ENCODE measurements at places on chromosomes 6 and 20.
A peak's percentile ranks its signal among the peaks of the same experiment; 100 is the strongest.

GRCh38 chr20:56454754-56455153 lies 13.7 kb upstream of the RTF2 start:
- no peak for DNase-seq

DNA sequence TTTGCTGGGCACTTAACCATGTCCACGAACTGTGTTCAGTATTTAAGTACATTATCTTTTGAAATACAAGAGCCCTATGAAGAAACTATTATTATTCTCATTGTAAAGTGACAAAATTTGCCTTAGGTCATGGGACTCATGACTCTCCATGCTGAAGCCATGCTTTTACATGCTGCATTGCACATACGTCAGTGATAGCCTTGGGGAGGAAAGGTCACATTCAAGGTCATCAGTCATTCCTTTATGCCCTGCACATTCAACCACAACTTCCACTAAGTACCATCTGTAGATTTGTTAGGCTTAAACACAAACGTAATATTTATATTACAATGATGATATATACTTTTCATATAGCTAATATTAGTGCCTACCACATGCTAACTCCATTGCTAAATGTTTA lies 292.7 kb downstream of the TBC1D7 start:
- DNase-seq, result no peak

DNA sequence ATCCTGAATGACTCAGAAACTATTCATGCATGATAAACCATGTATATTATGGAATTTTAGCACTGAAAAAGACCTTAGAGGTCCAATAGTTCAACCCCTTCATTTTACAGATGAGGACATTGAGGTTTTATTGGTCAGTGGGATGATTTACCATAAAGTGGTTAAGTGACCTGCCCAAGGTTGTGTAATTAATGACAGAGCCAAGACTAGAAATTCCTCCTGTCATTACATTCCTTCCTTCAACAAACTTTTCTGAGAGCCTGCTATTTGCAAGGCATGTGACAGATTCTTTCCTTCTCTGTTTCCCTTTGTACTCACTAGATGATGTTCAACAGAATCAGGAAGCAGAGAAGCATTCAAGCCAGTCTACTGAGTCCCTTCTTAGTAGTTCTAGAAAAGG lies 170.7 kb upstream of the KCNK16 start:
- DNase-seq, result no peak

DNA sequence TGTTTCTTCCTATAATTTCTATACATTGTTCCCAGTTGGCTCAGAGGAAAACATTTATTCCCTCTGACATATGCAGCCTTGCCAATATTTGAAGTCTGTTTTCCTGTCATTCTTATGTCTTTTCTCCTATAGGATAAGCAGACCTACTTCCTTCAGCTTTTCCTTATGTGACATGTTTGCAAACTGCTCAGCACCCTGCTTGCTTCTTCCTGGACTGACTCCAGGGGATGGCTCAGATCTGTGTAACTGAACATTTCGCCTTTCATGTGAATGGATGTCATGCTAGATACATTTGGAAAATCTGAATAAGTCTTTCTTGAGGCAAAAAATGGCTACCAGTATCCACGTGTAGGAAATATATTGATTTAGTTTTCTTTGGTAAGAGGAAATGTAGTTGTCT lies 113.2 kb downstream of the CARMIL1 start:
- no peak for DNase-seq

- no peak for DNase-seq
These were observed 343.4 kb downstream of the CDC5L start for GRCh38 chr6:44730771-44731391.

DNA sequence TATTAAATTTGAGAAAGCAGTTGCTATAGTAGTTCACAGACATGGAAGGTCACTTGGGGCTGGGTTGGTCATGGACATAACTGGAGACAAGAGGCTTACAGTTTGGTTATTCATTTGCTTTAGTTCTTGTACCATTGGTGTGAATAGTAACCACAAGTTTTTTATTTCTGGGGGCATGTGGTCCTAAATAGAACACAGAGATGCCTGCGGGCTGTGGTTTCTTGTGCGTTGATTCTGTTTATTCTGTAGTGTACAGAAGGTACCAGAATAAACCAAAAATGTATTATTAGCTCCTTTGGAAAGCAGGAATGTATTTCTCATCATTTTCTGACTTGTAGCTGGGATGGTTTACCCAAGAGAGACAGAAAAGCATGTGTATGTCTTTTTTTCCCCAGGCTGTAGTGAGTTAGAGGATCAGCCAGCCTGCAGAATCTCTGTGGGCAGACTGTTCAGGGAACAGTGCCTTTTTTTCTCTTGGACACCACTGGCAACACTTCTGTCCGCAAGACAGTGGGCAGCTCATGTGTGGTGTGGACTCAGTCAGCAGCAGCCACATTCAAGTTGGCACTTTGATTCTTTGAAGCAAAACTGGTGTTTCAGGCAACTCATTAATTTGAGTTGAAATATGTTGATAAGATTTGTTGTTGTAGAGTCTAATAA lies 122.1 kb downstream of the LRRC1 start:
- peak; percentile 82 for DNase-seq

GRCh38 chr6:45959534-45960145 lies 56.0 kb downstream of the CLIC5 start:
- DNase-seq, result no peak

- DNase-seq, result no peak
These were observed 328.5 kb upstream of the QKI start for GRCh38 chr6:163085861-163086623.

- DNase-seq, result no peak
These were observed 31.5 kb downstream of the PYGB start for GRCh38 chr20:25279403-25279802.

Measured in MM.1S (cell line).